ENCODE measurements at places on chromosomes 6 and 20. TPM values are rescaled to one million over a fixed set of nuclear protein-coding genes. Genes with fewer than 3 reads are reported as not detected.

- no peak for DNase-seq
Observed at GRCh38 chr6:53605543-53606235, 59.9 kb downstream of the KLHL31 start.

DNA sequence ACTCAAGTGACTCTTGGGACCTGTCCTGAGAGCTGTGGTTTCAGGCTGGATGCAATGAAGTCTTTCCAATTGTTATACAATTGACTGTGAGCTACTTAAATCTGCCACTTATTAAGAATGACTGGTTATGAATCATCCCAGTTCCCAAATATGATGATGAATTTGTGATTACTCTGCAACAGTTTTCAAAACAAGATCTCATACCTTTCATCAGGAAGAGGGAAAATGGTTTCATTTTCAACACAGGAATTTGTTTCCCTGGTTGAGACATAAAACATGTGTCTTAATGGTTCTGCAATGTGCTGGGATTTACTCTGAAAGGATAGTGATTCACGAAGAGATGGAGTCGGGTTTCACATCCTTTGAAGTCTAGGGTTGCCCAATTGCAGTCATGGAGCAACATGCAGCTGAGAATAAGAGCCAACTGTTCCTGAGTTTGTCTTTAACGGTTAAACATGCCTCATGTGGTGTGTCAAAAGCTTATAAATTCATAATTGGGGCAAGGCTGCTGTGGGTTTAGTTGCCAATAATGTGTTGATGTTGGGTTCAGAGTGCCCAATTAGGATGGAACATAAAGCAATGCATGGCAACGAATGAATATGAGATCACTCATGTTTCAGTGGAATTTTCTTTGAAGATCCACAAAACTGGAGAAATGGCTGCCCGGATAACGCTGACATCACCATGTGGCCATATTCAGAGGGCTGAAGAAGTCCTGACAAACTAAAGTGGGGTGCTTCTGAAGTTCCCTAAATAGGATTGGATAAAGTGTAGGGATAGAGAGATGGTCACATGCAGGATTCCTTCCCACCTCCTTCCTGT is 41.0 kb downstream of the CYP24A1 start:
- DNase-seq, result no peak

- DNase-seq, result no peak
Observed at GRCh38 chr6:25218346-25218745, 60.8 kb upstream of the CARMIL1 start.

DNA sequence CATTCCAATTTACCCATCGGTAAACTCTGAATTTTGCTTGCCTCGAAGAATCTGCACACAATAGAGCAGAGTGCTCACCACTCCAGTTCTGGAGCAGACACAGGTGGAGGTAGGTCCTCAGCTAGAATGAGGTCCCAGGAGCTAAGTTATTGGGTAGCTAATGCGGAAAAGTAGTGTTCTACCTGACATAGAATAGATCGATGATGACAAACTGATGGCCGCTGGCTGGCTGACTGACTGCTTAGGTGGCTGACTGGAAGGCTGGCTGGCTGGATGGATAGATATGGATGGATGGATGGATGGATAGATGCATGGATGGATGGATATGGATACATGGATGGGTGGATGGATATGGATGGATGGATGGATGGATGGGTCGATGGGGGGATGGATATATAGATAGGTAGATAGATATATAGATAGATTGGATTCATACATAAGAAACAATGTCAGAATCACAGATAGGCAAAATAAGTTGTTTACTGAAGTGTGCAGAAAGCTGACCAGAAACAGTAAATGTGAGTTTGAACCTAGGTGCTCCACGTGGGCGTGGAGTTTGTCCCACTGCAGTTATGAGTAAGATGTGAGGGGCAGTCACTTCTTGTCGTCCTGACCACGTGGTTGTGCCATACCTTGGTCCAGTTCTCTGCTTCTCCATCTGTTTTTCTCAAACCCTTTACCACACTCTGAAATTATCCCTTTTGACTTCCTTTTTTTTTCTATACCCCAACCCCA is 62.1 kb downstream of the TBXT start:
- no peak for DNase-seq

Gene PAX1
- not detected for polyA plus RNA-seq

- DNase-seq, result no peak
Observed at GRCh38 chr6:84916704-84917103, 152.3 kb upstream of the TBX18 start.

Gene CEP43
- 26.4 TPM for polyA plus RNA-seq
